Hematopoietic multipotent progenitor cell (in vitro differentiated cells): ENCODE measurements at places on chromosomes 16 and 17. TPM values are rescaled to one million over a fixed set of nuclear protein-coding genes. Genes with fewer than 3 reads are reported as not detected.

DNA sequence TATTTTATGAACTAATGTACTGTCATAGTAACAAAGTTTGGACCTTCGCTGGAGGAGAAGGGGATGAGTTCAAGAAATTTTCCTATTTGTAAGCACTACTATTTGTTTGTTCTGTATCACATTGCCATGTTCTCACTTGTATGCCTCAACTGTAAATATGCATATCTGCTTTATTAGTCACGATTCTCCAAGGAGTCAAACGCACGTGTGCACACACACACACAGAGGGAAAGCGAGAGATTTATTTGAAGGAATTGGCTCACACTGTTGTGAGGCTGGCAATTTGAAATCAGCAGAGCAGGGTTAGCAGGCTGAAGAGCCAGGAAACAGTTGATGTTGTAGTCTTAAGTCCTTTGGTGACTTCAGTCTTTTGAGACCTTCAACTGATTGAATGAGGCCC, 24.9 kb upstream of the MYH2 start:
- DNase-seq, result no peak

DNA sequence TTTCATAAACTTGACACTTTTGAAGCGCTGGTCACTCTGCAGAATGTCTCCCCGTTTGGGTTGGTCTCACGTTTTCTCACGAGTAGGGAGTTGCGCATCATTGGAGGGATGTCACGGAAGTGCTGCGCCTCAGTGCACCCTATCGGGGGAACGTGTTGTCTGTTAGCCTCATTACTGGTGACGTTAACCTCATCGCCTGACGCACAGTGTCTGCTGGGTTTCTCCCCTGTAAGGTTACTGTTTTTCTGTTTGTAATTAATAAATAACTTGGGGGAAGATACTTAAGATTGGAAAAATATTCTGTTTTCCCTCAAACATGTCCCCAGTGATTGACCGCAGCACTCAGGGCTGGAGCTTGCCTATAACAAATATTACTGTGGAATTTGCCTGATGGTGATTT, 26.7 kb downstream of the VAC14 start:
- no peak for DNase-seq

AIPL1 gene
- not detected for total RNA-seq

ATP2A3 gene
- 377 TPM for total RNA-seq

- DNase-seq, result peak; percentile 52
These were observed 4.8 kb upstream of the ATP2A3 start for GRCh38 chr17:3968886-3969524.

DNA sequence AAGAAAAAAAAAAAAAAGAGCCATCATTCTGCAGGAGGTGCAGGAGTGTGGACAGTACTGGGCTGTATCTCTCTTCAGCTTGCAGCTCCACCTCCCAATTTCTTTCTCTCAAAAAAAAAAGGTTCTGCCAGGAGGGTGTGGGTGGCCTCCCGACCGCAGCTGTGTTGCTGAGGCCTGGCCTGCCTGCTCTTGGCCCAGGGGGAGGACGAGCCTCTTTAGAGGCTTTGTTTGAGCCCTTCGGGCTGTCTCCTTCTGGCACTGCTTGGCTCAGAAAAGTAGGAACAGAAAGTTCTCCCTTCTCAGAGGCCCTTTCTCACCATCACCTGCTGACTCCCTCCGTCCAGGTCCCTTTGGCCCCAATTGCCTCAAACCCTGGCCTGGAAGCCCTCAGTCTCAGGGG, 22.2 kb upstream of the C17orf107 start:
- no peak for DNase-seq

- DNase-seq, result no peak
These were observed 45.4 kb upstream of the MYOCD start for GRCh38 chr17:12620200-12620720.

GRCh38 chr16:58411736-58412614, 19.7 kb downstream of the GINS3 start:
- DNase-seq, result no peak

- DNase-seq, result no peak
These were observed 16.3 kb downstream of the CTRB1 start for GRCh38 chr16:75234856-75235696.

DNA sequence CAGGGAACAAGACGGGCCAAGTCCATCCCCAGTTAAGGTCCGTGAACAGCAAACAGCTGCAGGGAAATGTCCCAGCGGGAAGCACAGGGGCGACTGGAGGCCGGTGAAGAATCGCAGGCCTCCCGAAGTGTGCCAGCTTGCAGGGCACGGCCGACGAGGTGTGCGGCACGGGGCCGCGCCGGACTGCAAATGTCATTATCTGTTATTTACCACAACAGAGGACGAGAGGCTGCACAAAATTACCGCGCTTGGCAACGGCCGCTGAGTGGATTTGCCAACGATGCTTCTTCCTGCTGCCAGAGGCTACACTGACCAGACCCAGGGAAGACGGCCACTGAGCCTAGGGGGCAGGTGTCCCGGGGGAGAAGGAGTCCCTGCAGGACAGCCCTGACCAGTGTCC, 53.1 kb downstream of the RPH3AL start:
- DNase-seq, result no peak

LAT gene
- 3.0 TPM for total RNA-seq
